Hematopoietic multipotent progenitor cell (in vitro differentiated cells): ENCODE measurements at places on chromosomes 5 and 9.
A peak's percentile ranks its signal among the peaks of the same experiment; 100 is the strongest.

GRCh38 chr5:109962882-109963603 is 273.3 kb downstream of the MAN2A1 start:
- DNase-seq: peak; percentile 5

- DNase-seq: no peak
Observed at GRCh38 chr5:90560771-90561170, 2.2 kb downstream of the ADGRV1 start.

- DNase-seq: no peak
Observed at GRCh38 chr5:125311743-125312142, 565.3 kb upstream of the ZNF608 start.

- DNase-seq: no peak
Observed at GRCh38 chr9:71812385-71812784, 44.1 kb upstream of the CEMIP2 start.

- no peak for DNase-seq
Observed at GRCh38 chr5:2239201-2239910, 356.6 kb upstream of the IRX4 start.

DNA sequence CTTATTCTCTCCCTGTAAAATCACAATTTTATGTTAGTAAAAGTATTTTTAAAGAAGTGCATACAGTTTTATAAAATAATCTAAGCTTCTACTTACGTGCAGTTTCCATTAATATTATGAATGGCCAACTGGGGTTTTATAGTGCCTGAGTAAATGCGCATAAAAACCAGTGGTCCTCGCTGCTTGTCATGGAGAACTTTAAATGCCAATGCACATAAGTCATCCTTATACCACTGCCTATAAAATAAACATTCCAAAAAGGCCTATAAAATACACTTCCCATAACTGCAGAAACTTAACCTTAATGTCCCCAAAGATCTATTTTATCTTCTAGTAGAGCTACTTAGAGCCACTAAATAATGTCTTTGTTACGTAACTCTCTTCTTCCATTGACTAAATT is 28.5 kb downstream of the GFM2 start:
- no peak for DNase-seq

GRCh38 chr9:70874451-70874850 is 247.0 kb downstream of the TRPM3 start:
- no peak for DNase-seq

DNA sequence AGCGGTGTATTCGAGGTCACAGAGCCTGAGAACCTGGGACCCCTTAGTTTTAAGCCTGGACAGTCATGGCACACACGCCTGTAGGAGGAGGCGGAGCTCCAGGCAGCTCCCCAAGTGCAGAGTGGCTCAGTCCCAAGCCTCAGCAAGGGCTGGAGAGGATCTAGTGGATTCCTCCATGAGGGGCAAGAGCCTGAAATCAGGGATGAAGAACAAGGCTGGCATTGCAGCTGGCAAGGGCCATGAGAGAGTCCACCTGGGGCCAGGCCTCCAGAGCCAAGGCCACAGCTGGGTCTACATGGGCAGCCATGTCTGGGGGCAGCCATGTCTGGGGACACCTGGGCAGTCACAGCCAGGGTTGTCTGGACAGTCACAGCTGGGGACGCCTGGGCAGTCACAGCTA is 21.9 kb downstream of the ADAMTSL2 start:
- DNase-seq: no peak

GRCh38 chr9:132348676-132349075 is 6.1 kb downstream of the SETX start:
- no peak for DNase-seq

GRCh38 chr9:3458806-3459475 is 66.9 kb downstream of the RFX3 start:
- DNase-seq: no peak

- DNase-seq: no peak
Observed at GRCh38 chr9:110746211-110746930, 77.8 kb downstream of the MUSK start.

DNA sequence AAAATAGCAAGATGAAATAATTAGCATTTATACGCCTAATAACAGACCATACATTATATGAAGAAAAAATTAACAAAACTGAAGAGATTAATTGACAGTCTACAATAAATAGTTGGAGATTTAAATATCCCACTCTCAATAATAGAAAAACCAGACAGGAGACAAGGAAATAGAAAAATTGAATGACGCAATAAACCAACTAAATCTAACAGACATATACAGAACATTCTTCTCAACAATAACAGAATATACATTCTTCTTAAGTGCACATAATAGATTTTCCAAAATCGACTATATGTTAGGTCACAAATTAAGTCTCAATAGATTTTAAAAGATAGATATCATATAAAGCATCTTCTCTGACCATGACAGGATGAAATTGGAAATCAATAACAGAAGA is 25.6 kb upstream of the RNF180 start:
- DNase-seq: no peak

GRCh38 chr5:111869681-111870080 is 112.7 kb upstream of the NREP start:
- no peak for DNase-seq

GRCh38 chr5:25716680-25717079 is 1071.9 kb upstream of the CDH10 start:
- DNase-seq: no peak

GRCh38 chr5:22947921-22948320 is 94.8 kb upstream of the CDH12 start:
- no peak for DNase-seq

DNA sequence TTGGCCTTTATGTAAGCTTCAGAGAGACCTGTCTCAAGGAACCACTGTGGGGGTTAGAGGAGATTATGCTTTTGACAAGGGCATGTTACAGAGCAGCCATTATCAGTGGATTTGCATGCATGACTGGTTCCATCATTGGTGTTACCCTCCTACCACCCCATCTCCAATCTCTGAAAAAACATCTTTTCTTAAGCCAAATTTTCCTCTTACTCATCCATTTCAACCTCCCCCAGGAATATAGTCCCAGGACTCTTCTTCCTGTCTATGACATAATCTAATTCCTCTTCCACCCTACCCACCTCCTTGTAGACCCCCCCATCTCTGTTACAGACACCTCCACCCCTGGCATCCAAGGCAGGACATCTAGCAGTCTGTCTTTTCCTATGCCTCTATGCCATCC is 33.1 kb upstream of the ADRB2 start:
- DNase-seq: no peak

DNA sequence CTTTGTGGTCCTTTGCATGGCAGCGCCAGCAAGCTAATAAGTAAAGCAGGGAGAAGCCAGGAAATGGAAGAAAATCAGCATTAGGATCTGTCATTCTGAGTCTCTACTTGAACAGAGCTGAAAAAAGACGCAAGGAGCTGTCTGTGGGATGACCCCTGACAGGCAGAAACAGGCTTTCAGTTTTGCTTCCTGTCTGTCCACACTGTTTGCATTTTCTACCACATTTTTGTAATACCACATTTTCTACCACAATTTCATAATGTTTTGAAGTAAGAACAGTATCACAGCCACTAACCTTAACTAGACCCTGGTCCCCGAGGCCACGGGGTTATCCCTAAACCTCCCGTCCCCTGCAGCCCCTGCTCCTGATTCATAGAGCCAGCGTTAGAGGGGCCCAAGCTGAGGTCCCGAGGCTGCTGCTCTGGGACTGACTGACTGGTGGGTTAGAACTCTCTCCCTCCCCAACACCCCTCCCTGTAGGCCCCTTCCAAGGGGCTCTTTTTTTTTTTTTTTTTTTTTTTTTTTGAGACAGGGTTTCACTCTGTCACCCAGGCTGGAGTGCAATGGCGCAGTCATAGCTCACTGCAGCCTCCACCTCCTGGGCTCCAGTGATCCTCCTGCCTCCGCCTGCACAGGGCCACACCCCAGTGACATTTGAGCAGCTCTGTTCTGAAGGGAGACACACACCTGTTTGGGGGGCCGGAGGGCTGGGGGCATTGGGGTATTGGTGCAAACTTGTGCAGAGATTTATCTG is 4.0 kb upstream of the CLIC3 start:
- peak; percentile 41 for DNase-seq

GRCh38 chr9:95311961-95312360 is 5.5 kb downstream of the FANCC start:
- no peak for DNase-seq

GRCh38 chr5:66452109-66452508 is 144.1 kb upstream of the MAST4 start:
- DNase-seq: no peak

GRCh38 chr9:104779946-104780535 is 16.1 kb downstream of the NIPSNAP3B start:
- no peak for DNase-seq

DNA sequence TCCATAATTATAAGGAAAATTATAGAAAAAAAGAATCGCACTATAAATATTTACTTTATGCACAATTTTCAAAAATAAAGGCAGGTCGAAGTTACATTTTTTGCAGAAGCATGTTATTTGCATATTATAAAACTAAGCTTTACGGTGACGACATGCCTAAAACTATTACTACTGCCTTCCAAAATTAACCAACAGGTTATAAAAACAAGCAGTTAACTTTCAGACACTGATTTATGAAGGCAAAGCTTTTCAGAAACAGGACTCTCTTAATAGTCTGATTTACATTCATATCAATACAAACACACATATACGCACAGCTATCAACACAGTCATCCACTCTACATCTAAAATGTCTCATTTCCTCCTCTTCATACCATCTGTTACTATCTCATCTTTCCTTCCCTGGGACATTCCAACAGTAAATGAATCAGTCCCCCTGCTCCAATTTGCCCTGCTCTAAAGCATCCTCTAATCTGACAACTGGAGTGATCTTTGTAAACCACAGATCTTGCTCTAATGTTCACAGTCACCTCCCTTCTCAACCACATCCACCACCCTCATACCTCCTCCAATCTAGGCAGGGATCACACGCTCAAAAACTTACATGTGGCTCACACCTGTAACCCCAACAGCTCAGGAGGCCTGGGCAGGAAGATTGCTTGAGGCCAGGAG is 21.6 kb downstream of the FBXW11 start:
- no peak for DNase-seq

- DNase-seq: no peak
Observed at GRCh38 chr9:77871483-77871882, 160.1 kb downstream of the GNAQ start.

DNA sequence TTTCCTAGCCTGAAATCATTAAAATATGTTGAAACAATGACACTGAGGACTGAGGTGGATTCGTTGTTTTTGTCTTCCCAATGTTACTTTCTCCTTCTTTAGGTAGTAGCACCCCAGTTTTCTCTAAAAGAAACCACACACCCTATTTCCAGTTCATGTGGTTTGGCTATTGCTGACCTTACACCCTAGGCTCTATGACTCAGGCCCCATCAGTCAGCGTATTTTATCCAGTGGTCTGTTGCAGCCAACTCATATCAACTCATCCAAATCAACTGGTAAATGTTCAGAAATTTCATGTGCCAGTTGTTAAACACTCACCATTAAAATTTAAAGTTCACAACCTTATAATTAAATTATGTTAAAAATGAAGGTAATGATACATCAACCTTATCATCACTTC is 44.6 kb upstream of the NFIB start:
- DNase-seq: no peak

DNA sequence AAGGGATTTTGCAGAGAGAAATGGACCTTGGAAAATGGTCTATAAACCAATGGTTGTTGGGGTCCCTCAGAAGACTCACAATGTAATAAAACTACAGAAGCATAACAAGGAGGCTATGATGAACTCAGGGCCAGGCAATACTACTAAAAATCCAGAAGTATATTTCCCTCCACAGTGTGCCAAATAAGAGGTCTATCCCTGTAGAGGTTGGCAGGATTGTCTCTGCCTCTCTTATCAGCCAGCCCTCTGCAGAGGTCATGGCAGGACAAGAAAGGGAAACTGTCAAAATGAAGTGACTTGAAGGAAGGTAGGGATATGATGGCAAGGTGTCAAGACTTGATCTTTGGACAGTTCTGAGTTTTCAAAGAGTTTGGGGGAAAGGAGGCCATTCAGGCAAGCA is 115.7 kb upstream of the NR5A1 start:
- no peak for DNase-seq

DNA sequence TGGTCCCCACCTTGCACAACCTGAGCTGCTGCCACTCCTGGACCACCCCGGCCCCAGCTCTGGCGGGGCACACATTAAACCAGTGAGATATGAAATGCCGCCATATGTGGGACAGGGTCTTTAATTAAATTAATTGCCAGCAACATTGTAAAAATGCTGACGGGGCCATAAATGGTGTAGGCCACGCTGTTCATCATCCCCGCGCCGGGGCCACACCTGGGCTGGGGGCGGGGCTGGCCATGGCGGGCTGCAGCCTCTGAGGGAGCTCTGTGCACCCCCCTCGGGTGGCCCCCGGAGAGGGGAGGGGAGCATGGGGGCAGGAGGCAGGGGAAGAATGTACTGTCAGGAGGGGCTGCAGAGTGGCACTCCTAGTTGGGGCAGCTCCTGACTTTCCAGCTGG is 41.0 kb downstream of the UNC5A start:
- DNase-seq: no peak

- no peak for DNase-seq
Observed at GRCh38 chr5:151037561-151038411, 17.4 kb downstream of the GPX3 start.

- no peak for DNase-seq
Observed at GRCh38 chr5:32618962-32619361, 33.6 kb downstream of the SUB1 start.

DNA sequence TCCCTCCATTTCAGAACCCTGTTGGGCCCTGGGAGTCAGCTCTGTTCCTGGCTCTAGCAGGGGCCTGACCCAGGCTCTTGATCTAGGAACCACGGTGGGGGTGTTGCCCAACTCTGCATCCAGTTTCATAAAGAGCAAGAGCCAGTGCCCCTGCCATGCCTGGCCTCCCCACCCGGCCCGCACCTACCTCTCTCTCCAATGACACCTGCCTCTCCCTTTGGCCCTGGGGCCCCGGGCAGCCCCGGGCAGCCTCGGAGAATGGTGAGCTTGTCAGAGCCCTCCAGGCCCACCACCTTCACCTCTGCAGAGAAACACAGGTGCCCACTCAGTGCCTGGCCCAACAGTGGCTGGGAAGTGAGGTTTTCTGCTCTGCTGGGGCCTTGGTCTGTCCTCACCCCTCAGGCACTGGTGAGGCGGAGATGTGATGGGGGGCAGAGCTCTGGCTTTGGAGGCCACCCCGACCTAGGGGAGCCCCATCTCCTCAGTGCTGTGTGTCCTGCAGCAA is 1.5 kb downstream of the FCN1 start:
- no peak for DNase-seq

GRCh38 chr5:20000416-20000815 is 12.4 kb upstream of the CDH18 start:
- no peak for DNase-seq

DNA sequence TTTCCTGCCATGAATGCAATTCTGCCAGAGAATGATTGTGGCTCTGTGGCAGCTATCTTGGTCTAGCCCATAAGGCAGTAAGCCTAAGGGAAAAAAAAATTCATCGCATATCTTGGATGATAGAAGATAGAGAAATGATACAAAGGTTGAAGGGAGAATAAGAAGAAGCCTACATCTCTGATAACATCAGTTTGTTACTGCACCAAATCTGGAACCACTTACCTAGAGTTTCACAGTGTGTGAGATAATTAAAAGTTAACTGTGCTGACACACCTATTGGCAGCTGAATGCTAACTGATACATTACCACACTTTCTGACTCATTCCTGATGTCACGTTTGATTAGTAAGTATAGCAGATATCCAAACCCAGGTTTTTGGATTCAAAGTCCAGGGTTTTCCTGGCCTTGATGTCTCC is 91.6 kb upstream of the TAF11L2 start:
- no peak for DNase-seq

- peak; percentile 66 for DNase-seq
Observed at GRCh38 chr5:126676195-126676624, 75.5 kb downstream of the PHAX start.

- no peak for DNase-seq
Observed at GRCh38 chr5:108762660-108763059, 15.0 kb downstream of the FER start.

GRCh38 chr9:5922192-5922591 is 31.5 kb downstream of the MLANA start:
- DNase-seq: no peak
